Occipital lobe (tissue), 3 donors: ENCODE measurements at places on chromosomes 5 and 9. TPM values are rescaled to one million over a fixed set of nuclear protein-coding genes. Genes with fewer than 3 reads are reported as not detected.

SYNPO gene
- 5.8 TPM for total RNA-seq

SLC6A7 gene
- 0.62 TPM for total RNA-seq

MLANA gene
- total RNA-seq: not detected

RLN1 gene
- 0.62 TPM for total RNA-seq

KIF4B gene
- 0.16 TPM for total RNA-seq

SAP30L gene
- 25.4 TPM for total RNA-seq

HSPB3 gene
- total RNA-seq: 0.47 TPM
